ENCODE measurements at places on chromosomes 7 and 10.
A peak's percentile ranks its signal among the peaks of the same experiment; 100 is the strongest.

DNA sequence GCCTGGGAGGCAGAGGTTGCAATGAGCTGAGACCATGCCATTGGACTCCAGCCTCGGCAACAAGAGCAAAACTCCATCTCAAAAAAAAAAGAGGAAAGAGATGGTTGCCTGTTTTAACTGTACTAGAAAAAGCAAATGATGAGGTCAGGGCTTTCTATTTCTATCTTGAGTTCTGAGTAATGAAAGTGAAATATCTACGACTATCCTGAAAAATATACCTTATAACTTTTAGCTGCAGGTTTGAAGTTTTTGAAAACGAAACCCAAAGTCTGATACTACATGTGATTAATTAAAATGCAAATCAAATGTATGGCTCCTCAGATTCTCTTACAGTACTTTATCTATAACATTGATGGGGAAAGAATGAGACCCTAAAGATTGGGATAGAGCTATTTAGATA lies 636.2 kb upstream of the LRRN3 start:
- DNase-seq, result no peak

- DNase-seq, result no peak
These were observed 9.8 kb downstream of the SEC61G start for GRCh38 chr7:54749200-54749599.

- no peak for DNase-seq
These were observed 203.7 kb downstream of the TRIL start for GRCh38 chr7:28754447-28754846.

GRCh38 chr10:82544377-82544776 lies 669.4 kb downstream of the NRG3 start:
- DNase-seq, result no peak

GRCh38 chr7:114802632-114803031 lies 119.3 kb upstream of the MDFIC start:
- no peak for DNase-seq

DNA sequence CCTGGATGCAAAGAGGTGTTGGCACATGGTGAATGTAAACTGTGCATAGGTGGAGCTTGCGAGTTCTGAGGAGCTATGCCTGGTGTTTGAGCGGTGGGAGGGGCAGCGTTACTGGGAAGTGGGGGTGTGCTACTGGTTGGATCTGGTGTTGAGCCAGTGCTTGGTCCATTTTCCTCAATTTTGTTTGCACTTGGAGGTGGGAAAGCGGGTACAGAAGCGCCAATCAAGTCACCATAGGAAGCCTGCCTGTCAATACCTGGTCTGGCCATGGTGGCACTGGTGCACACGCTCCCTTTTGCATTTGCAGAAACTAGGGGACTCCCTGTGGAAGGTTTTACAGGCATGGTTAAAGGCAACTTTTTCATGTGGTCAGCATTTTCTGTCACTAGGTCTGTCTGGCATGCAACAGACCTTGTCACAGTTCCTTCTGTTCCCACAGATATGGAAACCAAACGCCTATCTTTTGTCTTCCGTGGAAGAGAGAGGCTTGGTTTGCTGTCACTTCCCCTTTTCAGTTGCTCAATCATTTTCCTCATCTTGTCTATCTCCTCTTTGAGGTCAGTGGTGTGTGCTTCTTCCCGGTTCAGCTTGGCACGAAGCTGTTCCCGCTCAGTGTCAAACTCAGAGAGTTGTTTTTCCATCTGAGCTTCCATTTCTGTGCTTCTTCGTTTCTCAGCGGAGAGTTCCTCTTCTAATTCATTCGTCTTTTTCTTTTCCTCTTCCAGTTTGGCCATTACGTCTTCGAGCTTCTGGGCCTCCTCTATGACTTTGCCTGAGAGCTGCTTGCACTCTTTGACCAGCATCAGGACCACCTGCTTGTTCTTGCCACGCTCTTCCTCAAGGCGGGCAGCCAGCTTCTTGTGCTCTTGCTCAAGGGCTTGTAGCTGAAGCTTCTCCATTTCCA lies 81.1 kb downstream of the CTTNBP2 start:
- DNase-seq, result no peak

GRCh38 chr10:129919358-129919757 lies 44.7 kb downstream of the EBF3 start:
- DNase-seq, result no peak

DNA sequence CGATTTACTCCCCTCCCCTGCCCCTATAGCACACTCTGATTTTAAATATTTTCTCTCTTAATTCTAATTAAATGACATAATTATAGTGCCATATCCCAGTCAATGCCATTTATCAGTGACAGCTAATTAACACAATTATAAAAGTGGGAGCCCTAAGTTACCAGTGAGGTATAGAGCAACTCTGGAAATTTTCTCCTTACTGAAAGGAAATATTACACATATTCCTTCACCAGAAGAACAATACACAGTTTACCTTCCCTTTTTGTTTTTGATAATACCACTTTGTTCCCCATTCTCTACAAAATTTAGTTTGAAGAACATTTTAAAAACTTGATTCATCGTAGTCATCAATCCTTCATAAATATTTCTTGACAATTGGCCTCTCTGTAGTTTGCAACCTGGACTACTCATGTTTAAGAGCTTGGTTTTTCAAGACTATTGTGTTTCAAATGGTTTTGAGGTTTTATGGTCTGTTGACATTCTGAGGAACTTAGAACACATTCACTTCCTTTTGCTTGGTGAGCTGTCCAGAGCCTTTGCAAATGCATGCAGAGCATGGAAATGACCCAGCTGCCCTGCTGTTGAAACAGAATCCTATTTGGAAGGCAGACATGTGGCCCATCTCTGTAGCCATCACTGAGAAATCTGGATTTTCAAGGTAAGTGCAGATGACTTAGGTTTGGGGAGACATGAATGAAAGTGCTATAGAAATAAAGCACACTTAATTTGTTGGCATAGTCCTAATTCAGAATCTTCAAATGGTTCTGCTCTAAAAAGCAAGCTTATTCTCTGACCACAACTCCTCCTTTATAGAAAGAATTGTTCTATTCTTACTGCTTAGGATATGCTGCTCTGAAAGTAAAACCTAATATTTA lies at the start of gene GPR141:
Gene GPR141 (plus strand): TSS at position 521 of the 875 bp plus-strand sequence. CDS start 56,628 bp downstream, outside the sequence.
- no peak for DNase-seq

DNA sequence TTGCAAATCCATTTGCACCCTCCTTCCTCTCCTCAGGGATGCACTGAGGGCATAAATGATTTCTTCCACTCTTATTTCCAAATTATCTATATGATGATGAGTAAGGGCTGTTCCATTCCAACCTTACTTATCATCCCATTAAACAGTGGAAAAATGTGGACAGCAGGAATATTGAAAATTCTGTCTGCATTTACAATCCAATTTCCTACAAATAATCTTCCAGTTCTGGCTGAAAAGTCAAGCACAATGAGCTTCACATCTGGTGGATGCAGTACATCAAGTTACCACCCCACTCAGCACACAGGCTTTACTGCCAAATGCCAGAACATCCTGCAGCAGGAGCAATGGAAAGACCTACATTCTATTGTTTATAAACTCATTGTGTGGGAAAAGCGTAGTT lies 345.0 kb upstream of the STEAP1 start:
- DNase-seq, result no peak

DNA sequence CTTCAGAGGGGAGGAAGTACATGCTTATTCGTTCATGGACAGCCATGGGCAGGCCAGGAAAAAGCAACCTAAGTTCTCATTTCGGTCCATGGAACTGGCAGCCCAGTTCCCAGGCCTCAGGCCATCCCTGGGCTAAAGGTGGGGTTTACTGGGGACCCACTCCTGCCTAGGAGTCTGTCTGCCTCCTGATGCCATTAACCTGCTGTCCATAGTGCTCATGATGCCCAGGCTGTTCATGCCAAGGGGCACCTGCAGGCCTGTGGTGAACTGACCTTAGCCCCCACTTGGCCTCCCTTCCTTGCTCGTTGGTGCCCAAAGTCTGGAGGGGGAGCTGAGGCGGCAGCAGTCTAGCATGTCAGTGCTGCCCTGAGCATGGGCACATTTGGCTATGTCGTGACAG lies 450.2 kb upstream of the MBL2 start:
- no peak for DNase-seq

DNA sequence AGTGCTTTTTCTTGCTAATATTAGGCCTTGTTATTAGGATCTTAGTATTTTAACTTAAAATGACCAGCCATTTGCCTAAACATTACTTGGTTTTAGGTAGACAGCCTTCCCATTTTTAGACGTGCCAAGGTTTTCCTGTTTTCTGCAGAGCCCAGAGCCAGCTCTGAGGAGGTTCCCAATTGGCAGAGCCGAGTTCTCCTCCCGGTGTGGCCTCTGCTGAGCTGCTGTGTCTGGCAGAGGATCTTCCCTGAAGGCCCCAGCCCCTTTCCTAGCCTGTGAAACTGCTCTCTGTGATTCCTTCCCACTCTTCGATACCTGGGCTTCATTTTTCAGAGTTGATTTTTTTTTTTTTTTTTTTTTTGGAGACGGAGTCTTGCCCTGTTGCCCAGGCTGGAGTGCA lies 91.4 kb downstream of the EEPD1 start:
- DNase-seq, result no peak

DNA sequence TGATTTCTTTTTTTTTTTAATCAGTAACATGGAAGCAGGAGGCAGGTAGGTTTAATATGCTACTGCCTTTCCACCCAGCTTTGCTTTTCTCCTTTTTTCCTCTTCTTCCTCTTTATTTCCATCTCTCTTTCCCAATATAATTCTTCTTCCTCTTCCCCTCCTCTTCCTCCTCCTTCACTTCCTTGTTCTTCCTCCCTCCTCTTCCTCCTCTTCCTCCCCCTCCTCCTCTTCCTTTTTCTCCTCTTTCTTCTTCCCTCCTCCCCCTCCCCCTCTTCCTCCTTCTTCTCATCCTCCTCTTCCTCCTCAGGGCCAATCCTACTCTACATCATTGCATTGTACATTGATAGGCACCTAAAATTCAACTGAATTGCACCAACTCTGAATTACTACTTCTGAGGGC lies 11.4 kb downstream of the ZNF503 start:
- no peak for DNase-seq

- peak; percentile 75 for DNase-seq
These were observed 25.9 kb upstream of the PTPRN2 start for GRCh38 chr7:158613481-158613880.

- no peak for DNase-seq
These were observed 140.7 kb downstream of the DYNC2I1 start for GRCh38 chr7:158997110-158997453.

DNA sequence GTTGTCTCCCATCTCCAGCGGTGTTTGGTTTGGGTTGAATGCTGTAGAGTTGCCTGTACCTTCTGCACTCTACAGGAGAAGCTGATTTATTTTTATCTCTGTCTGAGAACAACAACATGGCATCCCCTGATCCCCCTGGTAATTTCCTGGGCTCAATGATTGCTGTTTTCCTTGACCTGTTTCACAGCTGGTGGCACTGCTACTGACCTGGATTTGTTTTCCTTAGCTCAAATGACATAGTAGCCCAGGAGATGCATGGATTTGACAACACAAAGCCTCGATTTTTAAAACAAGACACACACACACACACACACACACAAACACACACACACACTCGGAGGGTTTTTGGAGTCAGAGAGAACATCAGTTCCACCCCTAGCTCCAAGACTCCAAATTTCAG lies 301.6 kb downstream of the NRG3 start:
- DNase-seq, result no peak

DNA sequence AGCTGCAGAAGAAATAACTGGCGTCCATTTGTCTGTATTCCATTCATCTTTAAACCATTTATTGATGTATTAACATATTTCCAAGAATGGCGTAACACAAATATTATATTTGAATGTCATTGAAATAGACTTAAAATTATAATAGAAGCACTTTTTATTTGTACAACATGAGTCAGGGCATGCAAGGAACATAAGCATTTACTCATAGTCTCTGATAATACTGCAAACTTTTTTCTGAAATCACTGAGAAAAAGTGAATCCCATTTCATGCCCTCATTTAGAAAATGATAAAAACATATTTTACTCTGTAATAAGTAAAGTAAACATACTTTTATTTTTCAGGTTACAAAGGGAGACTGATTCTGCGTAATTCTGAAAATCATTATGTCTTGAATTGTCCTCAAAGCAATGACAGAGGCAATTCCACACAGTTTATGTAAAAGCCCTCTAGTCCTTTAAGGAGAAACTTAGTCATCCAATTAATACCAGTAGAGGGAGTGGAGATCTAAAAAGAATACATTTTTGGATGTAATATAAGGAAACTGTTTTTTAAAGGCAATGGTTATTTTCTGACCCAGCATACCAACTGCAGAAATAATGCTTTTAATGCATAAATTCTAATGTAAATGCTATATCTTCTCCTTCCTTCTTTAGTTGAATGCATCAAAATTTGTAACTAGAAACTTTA lies 58.1 kb downstream of the AGMO start:
- DNase-seq, result no peak

DNA sequence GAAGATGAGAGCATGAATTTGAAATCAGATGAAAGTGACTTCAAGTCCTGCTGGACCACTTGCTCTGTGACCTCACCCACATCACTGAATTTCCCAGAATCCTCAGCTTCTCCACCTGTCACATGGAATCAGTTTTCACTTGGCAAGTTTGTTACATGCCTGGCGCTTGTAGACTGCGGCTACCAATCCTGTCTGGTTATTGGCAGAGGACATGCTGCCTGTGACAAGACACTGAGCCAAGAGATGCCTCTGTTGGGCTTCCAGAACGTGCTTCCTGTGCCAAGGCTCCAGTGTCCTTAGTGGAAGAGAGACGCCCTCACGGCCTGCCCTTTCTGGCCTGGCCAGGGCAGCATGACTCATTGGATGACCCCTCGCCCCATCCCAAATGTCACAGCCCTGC lies 4.4 kb upstream of the MYL10 start:
- DNase-seq, result no peak

DNA sequence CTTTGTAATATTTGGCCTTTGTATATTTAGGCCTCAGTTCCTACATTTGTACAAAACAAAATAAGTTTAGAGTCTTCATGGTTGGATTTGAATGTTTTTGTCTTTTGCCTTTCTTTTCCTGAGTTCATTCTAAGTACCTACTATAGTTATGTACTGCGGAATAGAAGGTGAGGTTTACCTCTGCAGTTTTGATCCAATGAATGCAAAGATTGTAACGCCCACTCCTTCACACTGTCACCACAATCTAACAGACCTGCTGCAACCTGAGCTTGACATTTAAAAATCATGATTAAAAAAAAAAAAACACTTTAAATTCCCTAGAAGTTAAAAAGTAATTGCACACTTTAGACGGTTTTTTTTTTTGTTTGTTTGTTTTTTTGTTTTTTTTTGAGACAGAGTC lies 145.0 kb downstream of the CALCR start:
- no peak for DNase-seq

- DNase-seq, result no peak
These were observed 18.1 kb downstream of the NOC3L start for GRCh38 chr10:94344522-94345122.

Data from NCI-H2081 (cell line).